ENCODE measurements at places on chromosomes 5 and 9.
A peak's percentile ranks its signal among the peaks of the same experiment; 100 is the strongest.

GRCh38 chr9:23841304-23841703 lies 15.3 kb upstream of the ELAVL2 start:
- DNase-seq, result no peak

DNA sequence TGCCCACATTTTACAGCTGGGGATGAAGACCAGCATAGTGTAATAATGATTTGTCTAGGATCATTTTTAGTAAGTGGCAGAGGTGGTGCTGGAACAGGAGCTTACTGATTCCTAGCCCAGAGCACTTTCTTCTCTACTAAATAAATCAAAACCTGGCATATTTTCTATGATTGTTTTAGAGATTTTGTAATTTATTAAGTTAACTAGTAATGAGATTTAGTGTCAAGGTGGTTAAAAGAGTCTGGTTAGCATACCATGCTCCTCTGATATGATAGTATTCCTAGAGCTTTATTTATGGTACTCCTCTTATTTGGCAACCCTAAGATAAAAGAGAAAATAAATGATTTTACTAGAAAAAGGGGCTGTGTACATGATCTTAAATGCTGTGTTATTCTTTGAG lies 604.0 kb downstream of the ISL1 start:
- DNase-seq, result no peak

GRCh38 chr5:58012102-58012501 lies 447.8 kb downstream of the PLK2 start:
- no peak for DNase-seq

- DNase-seq, result no peak
Observed at GRCh38 chr5:15966066-15966640, 213.4 kb downstream of the MARCHF11 start.

- no peak for DNase-seq
Observed at GRCh38 chr5:90878549-90879196, 320.1 kb downstream of the ADGRV1 start.

DNA sequence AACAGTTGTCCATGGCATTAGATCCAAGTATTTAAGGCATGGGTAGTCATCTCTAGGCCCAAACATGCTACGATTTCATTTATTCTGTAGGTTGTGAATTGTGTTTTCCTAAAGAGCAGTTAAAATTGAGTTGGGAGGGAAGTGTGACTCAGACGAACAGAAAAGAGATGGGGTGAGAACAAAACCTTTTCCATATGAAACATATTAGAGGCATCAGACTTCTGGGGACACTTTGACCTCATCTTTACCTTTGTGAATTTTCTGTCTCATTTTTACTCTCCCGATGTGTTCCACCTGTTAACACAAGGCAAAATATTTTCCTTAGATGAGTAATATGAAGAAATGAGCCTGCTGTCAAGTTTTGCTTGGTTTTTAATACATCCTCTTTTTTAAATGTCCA lies 181.3 kb downstream of the ESM1 start:
- no peak for DNase-seq

DNA sequence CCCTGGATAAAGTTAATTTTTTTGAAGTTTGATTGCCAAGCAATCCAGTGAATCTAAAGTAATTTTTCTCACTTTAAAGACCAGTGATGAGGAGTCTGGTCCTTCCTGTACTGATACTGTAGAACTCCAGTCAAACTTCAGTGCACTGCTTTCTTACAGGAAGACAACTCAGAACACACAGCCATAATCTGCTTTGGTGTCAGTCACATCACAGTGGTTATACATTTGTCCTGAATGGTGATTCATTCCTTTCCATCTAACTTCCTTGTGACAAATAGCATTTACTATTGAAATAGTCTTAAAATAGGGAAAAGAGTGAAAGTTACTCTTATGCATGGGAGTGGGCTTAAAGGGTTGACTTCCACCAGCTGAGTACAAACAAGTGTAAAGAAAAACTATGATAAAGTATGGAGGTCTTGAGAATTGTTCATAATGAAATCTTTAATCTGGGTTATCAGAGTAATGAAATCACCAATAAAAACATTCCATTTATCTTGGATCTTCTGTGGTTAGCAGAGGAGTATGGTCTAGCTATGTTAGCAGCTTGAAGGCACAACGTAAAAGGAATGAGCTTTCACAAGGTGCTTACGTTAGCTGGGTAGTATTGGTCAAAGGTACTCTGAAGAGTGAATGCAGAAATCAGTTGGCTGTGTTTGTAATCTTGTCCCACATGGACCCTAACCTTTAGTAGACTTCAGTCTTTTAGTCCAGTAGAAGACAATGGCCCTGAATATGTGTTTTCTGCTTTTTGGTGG lies 41.5 kb downstream of the DCP2 start:
- no peak for DNase-seq

DNA sequence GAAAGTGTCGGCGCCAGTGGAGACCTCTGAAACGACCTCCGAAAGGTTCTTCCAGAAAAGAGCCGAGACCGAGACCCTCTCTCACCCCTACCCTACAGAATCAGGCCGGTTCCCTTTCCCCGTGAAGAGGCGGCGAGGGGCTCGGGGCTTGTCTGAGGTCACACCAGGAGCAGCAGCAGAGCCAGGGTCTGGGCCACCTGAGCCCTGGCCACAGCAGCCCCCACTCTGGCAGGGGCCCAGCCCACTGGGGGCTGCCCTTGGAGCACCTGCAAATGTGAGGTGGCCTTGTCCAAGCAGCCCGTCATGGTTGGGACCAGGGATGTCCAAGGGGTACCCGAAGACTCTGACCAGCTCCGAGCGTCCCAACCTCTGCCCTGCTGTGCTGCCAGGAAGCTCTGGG lies 9.2 kb downstream of the AGPAT2 start:
- DNase-seq, result no peak

DNA sequence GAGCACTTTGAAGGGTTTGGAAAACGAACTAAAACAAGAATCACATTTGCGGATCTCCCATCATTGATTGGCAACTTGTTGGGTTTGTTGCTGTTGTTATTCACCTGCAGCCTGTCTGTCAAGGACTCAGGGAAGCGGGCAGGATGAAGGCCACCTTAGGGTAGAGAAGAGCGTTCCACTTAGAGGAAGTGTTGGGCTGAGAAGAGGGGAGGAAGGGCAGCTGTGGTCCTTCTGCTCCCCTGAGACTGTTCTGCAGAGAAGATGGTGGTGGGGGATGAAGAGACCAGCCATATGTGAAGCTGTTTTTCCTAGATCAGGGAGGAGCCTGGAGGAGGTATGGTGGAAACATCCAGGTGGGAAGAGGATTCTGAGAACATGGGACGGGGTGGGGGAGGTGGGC lies 70.6 kb upstream of the CPEB4 start:
- DNase-seq, result no peak

DNA sequence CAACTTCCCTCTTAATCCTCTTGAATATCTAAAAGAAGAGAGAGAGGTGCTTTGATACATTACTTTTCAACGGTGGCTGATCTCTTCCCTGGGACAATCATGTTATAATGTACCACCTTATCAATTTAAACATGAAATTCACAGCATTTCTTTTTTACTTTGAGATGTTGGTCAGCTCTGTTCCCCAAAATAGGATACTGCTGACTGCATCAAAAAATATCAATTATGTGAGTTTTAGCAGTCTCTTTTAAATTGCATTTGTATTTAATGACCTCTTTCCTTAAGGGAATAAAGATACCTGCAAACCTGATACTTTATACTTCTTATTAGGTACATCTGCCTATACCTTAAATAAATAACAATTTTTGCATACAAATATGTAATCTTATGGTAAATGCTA lies 58.4 kb upstream of the MARCHF11 start:
- DNase-seq, result no peak

DNA sequence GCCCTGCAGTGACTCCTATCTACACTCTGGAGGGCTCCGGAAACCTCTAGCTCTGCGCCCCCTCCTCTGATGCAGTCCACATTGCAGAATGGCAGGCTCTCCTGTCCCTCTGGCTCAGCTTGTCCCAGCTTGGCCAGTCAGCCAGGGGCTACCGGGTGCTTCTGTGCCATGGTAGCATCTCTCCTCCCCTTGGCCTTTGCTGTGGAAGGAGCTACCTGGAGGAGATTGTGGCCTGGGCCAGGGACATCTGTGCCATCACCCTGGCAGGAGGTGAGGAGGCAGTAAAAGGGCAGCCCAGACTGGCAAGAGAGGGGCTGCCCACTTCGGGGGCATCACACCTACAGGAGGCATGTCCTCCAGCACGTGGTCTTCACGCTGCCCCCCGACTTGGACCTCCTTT lies 38.1 kb upstream of the FCN1 start:
- DNase-seq, result no peak

- no peak for DNase-seq
Observed at GRCh38 chr9:24793787-24794186, 248.1 kb upstream of the IZUMO3 start.

GRCh38 chr5:54388409-54388808 lies 67.1 kb upstream of the HSPB3 start:
- DNase-seq, result no peak

DNA sequence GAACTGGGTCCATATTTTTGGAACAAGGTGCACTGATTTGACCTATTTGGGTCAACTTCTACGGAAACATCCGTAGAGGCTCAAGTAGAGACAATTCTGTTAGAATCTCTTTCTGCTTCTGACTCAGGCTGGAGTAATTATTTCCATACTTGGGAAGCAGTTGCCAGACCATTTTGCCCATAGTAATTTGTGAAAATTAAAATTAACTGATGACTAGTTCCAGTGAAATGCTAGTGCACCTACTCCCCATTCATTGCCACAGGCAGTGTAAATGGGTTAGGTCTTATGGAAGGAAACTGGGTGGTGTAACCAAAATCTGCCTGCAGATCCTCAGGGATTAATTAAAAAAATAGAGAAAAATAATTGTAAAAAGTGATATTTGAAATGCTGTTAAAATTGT lies 201.1 kb downstream of the TENT4A start:
- DNase-seq, result no peak

GRCh38 chr5:66982056-66982387 lies 214.6 kb downstream of the CD180 start:
- no peak for DNase-seq

- no peak for DNase-seq
Observed at GRCh38 chr9:116986015-116986414, 298.9 kb downstream of the TRIM32 start.

DNA sequence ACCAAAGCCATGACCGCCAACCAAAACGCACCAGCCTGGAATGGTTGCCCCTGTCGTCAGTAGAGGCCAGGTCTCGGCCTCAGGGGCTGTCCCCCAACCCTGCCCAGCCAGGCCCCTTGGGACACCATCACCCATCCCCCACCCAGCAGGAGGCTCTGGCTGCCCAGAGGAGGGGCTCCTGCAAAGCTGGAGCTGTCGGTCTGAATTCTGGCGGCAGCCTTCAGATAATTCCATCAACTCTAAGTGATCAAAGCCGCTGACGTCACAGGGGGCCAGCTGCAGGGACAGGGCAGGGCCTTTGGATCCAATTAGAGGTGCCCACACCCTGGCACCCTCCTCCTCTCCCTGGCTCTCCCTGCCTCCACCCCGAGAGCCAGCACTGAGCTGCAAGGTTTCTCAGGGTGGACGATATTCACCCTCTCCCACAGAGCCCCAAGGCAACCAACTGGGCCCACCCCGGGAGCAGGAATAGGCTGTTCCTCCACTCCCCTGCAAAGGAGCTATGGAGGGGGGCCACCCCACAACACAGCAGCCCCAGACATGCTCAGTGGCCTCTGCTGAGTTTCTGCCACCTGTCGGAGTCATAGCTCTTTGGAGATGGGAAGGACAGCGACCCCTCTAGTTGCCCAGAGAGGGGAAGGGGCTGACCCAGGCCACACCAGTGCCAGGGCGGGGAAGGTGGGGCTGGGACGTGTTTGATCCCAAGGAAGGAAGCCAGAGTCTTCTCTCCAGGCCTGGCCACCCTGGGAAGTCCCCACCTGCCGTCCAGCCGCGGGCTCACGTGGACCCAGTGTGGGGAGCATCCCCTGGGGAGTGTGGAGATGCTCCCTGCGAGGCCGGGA lies 78.4 kb downstream of the NTNG2 start:
- no peak for DNase-seq

DNA sequence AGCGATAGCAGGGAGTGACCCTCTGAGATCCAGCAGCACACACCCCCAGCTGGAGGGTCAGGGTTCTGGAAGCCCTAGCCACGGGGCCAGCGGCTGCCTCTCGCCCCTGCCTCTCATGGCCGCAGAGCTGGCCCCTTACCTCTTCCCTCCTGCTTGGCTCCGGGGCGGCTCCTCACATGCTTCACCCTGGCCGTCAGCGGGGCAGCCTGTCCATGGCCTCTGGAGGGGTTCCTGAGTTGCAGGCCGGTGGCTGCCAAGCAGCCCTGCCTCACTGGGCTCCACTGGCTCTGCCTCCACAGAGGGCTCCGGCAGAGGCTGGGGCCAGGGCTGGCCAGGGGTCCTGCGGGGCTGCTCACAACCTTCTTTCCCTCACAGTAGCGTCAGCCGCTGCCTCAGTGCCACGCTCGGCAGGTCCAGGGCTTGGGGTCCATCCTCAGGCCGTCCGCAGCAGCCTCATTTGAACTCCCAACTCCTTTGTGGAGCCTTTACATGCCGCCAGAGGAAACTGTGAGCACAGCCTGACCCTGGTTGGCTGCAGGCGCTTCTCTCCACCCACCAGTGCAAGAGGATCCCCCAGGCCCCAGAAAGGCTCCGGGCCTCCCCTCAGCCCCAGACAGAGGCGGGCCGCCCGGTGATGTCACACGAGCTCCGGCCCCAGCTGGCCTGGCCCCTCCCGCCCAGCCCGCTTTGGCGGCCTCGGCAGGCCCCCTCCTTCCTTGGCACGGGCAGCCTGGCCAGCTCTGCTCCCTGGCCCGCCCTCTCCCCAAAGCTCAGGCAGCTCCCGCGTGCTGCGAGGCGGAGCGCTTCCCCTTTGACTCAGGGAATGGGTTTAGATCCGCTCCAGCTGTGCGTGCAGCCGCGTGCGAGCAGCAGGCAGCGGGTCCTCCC lies at the start of gene ANGPTL2:
Gene ANGPTL2, minus strand, starts transcription at position 460 of the 888 bp plus-strand sequence. CDS start 13,904 bp downstream, outside the sequence.
- DNase-seq, result peak; percentile 3

- no peak for DNase-seq
Observed at GRCh38 chr9:137484551-137485315, 25.6 kb upstream of the NSMF start.

- DNase-seq, result no peak
Observed at GRCh38 chr5:170078931-170079330, 26.8 kb upstream of the FOXI1 start.

- no peak for DNase-seq
Observed at GRCh38 chr9:135929656-135930445, 22.5 kb upstream of the CAMSAP1 start.

GRCh38 chr5:169395136-169395535 lies 94.2 kb upstream of the SLIT3 start:
- DNase-seq, result no peak

GRCh38 chr9:38414040-38414723 lies 10.1 kb downstream of the IGFBPL1 start:
- DNase-seq, result no peak

GRCh38 chr9:88308831-88309560 lies 79.2 kb upstream of the SPIN1 start:
- DNase-seq, result no peak

DNA sequence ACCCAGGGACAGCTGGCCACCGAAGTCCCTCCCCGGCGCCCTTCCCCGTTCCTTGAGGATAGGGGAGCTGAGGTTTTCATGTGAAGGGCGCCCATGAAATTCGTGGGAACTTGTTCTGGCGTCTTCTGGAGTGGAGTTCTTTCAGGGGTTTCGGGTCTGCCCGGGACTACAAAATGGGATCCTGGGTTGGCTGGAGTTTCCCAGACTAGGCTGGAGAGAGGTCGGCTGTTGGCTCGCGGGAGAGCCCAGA lies 3.6 kb upstream of the RGMB start:
- no peak for DNase-seq
